ENCODE measurements at places on chromosomes 6 and 20.

GRCh38 chr20:23857962-23858595, 21.5 kb downstream of the CST5 start:
- no peak for DNase-seq

DNA sequence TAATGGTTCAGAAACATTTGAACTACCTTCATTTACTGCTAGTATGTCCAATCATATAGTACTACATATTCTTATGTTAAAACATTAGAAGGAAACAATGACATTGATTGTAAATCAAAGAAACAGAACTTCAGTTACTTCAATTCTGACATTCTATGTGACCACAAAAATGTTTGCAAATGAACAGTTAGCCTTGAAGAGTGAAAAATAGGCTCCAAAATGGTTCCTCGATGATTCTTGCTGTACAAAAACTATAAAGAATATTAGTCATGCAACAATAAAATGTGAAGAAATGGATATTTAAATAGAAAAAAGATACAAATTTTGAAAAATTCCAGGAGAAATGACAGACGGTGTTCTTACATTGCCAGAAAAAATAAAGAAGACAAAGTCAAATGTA, 686.9 kb downstream of the BCKDHB start:
- DNase-seq, result no peak

- no peak for DNase-seq
Observed at GRCh38 chr6:119511024-119511423, 161.5 kb upstream of the MAN1A1 start.

DNA sequence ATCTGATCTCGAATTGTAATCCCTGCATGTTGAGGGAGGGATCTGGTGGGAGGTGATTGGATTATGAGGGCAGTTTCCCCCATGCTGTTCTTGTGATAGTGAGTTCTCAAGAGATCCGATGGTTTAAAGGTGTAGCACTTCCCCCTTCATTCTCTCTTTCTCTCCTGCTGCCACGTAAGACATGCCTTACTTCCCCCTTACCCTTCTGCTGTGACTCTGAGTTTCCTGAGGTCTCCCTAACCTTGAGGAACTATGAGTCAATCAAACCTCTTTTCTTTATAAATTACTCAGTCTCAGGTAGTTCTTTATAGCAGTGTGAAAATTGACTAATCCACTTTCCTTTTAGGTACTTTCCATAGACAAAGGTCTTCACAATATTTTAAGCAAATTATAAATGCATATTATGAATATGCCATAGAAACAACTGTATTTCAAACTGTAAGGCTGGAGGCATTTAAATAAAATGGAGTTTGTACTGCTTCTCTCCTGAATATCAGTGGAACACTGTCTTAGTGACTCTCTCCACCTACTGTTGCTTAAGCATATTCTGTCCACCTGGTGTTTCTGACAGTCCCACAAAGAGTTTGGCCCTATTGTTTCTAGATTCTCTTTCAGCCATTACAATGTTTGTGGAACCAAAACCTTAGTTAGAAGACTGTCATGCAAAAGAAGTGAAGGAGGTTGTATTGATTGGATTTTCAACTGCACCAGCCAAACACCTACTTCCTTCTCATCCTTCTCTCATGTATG, 24.3 kb upstream of the IL17A start:
- no peak for DNase-seq

- no peak for DNase-seq
Observed at GRCh38 chr6:134074151-134075055, 22.0 kb upstream of the SLC2A12 start.

All from cortex of kidney (tissue), 1 donor.